AML-193 (cell line): ENCODE measurements at places on chromosomes 12 and 14.

DNA sequence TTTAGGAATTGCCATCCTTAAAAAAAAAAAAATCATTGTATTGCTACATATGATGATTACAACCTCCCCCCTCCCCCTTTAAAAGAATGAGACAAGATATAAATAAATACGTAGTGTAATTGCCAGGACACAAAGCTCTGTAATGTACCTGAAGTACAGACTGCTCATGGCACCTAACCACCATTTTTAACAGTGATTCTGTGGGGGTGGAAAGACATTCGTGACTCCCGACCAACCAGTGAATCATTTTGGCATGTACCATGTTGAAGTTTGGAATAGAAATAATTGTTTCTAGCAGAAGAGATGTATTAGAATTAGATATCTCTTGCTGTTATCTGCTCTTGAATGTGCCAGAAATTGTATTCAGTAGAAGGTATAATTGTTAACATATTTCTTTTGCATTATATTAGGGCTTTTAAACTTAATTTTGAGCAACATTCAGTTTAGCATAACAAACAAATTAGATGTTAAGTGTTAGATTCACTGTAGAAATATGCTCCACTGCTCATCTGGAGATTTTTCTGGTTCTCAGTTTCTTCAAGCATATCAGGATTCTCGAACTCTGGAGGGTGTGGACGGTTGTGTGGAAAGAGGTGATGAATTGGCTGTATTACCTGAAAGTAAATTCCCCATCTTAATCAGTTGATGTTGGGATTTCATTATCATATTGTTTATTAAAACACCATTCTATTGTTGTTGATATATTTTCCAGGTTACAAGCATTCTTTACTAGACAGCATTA is 31.1 kb downstream of the FRS2 start:
- no peak for DNase-seq

DNA sequence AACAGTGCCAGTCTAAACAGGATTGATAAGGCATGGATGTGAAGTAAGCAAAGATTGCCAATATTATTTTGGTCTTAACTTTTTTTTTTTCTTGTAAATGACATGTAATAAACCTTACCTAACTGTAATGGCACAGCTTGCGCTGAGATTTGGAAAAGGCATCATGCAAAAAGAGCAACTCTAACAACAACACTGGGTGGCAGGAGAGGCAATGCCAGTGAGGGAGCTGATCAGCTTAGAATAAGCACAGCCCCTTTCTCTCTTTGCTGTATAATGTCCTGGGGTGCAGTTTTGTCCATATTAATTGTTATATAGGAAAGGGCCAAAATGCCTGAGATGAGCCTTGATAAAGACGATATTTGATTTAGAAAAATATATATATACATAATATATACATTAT is 1589.7 kb upstream of the FLRT2 start:
- no peak for DNase-seq

GRCh38 chr14:100504372-100505078 is 82.7 kb downstream of the BEGAIN start:
- no peak for DNase-seq

DNA sequence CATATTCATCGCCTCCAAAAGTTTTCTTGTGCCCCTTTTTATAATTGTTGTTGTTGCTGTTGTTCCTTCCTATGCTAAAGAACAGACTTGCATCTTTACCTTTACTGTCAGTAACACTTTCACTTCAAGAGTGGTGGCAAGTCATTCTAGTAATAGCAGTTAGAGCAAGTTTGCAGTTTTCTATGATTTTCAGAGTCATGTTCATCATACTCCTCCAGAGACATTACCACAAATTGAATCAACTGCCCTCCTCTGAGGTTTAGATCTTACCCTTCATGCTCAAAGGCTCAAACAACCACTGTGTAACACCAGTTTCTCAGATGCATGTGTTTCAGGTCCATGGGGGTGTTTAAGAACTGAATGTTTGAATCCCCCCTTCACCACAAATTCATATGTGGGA is 763.4 kb downstream of the LRFN5 start:
- no peak for DNase-seq

- DNase-seq = no peak
These were observed 41.4 kb downstream of the PRPF40B start for GRCh38 chr12:49664591-49665239.
